ENCODE measurements at places on chromosomes 5 and 9.

DNA sequence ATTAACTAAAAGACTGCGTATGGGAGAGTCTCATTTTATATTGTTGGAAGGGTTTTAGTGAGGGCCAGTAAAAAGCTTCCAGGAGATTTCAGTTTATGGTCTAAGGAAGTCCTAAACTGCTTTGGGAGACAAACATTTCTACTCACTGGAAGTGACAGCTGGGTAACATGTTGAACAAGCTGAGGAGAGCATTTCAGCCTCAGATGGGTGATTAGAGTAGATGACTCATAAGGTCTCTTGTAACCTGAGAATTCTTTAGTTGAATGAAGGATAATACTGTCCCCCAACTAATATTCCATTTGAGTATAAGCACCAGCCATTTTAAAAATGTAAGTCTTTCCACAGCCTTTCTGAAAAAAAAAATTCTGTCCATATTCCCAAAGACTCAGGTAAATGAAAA is 218.0 kb upstream of the C9orf72 start:
- DNase-seq: no peak

GRCh38 chr5:136285096-136285855 is 80.1 kb downstream of the TRPC7 start:
- no peak for DNase-seq

DNA sequence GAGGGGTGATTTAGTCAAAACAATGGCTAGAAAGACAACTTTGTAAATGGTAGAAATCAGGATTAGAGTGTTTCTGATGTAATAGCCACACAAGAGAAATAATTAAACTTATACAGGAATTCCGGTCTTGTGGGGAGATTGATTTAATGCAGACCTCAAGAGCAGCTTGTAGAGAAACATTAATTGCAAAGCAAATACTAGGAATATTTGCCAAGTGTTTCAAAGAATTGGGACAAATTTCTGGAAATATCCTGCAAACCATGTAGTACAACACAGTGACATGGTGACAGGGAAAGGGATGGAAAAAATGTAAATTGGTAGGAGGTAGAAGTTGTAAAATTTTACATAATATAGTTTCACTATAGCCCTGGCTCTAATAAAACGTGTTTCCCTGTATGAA is 28.9 kb downstream of the NLN start:
- DNase-seq: no peak

DNA sequence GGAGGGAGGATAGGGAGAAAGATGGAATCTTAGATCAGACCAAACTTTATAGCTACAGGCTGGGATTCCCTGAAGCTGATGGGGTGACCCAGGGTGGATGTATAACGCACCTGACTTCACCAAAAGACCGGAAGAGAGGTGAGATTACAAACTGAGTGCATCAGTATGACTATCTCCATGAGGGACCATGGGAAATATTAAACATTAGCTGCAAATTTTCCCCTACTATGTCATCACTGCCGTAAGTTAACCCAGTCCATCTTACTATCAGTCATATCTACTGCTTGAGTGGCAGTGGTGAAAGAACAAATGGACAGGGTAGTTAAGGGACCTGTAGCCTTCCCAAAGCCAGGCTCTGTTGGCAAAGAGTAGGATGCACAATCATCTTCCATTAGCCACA is 368.3 kb downstream of the EFNA5 start:
- DNase-seq: no peak

GRCh38 chr5:178223196-178223773 is 9.3 kb downstream of the PHYKPL start:
- DNase-seq: no peak

DNA sequence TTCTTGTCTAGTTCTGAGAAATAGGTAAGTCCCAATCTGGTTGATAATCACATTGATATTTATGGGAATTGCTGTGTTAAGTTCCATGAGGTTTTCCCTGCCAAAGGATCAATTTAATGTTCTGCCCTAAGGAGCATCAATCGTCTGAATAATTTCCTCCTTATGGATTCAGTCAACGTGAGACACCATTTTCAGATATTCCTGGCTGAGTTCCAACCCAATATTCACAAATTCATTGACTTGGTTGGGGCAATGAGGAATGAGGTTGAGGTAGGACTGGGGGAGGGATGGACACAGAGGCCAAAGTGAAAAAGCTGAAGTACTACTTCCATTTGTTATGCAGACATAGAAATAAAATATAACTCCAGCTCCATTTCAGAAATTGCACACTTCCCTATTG is 99.1 kb downstream of the ZNF622 start:
- DNase-seq: no peak

DNA sequence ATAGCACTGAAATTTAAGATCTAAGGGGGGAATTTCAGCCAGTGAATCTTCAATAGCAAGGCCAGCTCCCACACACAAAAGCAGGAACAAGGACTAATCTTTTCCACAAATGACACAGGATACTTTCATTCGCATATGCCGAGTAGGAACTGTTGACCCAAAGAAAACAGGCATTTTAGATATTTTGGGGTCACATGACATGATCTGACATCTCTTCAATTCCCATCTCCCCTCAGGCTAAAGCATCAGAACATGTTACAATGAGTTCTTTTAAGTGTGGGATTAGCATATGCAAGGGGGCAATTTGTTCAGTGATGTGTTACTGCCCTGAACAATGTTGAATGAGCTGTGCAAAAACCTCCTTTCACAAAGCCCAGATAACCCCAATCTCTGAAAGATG is 68.2 kb downstream of the TLE1 start:
- DNase-seq: no peak

DNA sequence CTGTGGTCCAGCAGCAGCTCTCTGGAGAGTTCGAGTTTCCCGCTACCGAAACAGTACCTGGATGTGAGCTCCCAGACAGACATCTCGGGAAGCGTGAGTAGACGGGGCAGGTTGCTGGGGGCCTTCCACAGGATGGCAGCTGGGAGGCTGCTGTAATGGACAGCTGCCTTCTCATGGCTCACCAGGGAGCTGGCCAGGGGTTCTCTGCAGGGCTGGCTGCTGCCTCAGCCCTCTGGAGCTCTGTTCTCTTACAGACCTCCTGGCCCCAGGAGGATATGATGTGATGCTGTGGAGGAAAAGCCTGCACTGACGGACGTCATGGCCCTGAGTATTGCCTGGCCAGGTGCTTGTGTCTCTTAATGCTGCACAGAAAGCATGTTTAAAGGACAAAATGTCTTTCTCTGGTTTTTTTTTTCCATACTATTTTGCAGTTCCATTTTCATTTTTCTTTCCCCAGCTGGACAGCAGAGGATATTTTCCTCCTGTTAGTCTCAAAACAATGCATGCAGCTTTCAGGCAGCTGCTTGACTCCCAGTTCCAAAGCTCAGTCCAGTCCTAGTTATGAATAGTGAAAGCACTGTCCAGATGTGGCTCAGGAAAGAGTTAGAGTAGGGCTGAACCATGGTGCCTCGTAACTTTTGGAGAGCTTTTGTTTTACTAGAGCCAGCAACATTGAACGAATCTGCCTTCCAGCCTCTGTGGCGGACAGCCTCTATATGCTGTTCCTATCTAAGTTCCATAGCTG is 77.5 kb upstream of the RARS1 start:
- no peak for DNase-seq

DNA sequence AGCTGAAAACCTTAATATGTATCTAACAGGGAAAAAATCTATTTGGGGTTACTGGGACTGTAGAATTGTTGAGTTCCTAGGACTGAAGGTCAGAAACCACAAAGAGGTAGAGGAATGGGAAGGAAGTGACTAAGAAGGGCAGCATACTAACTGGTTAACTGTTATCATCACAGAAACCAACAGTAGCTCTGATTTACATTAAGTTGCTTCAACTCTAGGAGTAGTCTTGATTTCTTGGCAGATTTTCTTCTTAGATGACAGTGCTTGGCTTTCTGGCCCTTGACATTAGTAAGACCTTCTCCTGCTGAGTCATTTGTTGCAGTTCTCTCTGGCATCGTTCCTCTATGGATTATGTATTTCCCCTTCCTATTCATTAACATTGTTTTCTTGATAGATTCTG is 116.1 kb upstream of the RASA1 start:
- DNase-seq: no peak

GRCh38 chr9:38012767-38013450 is 56.1 kb downstream of the SHB start:
- no peak for DNase-seq

DNA sequence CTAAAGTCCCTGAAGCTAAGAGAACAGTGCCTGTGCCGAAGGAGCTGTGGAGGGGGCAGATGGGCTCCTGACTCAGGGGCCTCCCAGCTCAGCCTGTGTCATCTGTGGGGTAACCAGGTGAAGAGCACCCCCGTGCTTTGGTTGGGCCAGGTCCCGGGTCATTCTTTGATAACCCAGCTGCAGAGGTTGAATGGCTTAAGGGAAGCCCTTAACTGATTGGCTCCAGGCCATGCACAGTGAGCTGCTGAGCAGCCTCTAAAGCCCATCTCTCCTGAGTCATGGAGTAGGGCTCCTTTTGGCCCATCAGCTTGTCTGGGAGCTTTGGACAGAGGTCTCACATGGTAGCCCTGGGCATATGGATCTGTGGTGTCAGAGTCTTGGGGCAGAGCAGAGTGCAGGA is 28.7 kb downstream of the COL27A1 start:
- DNase-seq: no peak

DNA sequence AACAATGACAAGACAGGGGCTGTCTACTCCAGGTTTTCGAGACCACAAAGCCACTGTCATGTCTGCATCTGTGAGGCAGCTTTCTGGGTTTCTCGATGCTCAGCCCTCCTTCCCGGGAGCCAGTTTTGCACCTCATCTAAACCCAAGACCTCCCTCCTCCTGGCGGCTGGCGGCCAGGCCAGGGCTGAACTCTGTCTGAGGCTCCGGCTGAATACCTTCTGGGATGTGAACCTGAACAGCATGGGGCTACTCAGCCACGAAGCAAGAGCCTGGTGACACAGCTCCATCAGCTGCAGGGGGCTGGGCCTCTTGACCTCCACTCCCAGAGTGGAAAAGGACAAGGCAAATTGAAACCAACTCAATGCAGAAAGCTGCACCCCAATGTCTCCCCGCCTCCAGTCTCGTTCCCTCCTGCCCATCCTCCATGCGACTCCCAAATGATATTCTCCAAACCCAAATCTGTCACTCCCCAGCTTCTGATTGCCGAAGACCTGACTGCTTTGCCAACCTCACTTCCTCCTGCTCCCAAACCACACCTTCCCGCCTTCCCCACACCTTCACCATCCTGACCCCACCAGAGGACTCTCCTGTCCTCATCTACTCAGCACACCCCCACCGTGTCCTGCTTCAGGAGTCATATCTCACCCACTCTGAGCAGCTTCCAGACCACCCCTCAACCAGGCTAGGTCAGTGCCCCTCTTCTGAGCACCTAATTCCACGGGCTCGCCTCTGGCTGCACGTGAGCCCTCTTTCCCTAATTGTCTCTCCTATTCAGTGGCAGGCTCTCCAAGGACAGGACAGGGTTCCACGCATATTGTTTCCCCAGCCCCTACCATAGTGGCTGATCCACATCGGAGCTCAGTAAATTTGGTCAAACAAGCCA is 4.5 kb downstream of the ANKS6 start:
- no peak for DNase-seq

DNA sequence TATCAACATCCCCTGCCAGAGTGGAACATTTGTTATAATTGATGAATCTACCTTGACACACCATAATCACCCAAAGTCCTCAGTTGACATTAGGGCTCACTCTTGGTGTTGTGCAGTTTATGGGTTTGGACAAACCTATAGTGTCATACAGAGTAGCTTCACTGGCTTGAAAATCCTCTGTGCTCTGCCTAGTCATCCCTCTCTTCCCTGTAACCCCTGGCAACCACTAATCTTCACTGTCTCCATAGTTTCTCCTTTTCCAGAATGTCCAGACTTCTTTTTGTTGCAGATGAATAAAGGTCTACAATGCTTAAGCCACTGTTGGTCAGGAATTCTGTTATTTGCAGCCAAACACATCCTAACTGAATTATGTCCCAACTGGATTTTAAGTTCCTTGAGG is 22.5 kb upstream of the SUB1 start:
- no peak for DNase-seq

DNA sequence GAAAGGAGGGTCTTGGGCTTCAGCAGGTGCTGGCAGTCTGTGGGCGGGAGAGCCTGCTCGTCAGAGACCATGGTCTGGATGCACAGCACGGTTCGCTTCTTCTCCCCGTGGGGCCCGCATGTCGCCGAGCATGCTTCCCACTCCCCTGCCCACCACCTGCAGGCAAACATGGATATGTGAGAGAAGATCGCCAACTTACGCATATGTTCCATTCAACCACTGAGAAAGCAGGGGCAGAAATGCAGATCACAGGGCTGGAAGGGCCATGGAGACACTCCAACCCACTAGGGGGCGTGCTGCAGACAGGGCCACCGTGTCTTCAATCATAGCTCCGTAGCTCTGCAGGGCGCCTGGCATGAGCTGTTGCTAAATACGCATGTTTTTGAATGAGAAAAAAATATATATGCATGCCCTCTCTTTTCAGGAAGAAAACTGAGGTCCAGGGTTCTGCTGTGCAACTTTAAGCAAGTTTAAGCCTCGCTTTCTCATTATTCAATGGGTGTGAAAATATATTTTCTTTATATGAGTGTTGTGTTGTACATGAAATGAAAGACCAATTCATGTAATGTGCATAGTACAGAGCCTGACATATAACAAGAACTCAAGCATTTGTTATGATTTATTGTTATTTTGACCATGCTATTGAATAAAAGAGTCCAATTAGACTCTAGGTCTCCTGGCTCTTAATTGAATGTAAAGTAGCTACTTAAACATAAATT is 148.0 kb downstream of the TARS1 start:
- no peak for DNase-seq

DNA sequence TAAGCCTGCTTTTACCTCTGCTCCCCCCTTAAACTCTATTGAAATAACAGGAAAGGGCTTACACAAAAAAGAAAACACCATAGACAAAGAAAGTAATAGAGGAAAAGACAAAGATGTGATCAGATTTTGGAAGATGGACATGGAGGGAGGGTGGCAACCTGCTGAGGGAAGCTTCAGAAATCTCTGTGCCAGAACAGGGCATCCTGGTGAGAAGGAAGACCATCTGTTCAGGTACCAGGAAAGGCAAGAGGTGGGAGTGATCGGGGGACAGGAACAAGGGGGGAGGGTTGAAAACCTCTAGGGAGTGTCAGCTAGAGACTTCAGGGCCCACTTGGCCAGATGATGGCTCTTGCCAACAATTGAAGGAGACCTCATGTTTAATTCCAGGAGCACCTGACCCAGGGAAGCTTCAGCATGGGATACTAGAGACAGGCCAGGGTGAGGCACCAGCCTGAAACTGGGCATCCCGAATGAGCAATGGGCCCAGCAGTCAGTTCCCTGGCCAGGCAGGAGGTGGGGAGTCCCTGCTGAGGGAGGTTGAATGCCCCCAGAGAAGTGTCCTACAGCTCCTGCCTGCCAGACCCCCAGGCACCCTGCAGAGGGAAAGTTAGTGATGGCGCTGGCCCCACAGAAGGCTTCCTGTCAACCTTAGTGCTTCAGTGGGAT is 8.2 kb downstream of the SQSTM1 start:
- DNase-seq: no peak

Measured in NCI-H187 treated with DMSO at 0.1 percent for 48 hours (cell line).